ENCODE measurements at places on chromosomes 3 and 15.
A peak's percentile ranks its signal among the peaks of the same experiment; 100 is the strongest.

- DNase-seq = peak; percentile 98
Measured at GRCh38 chr15:27679731-27680471, 419.2 kb downstream of the OCA2 start.

- no peak for DNase-seq
Measured at GRCh38 chr3:20110826-20111225, 70.6 kb downstream of the KAT2B start.

- DNase-seq = peak; percentile 94
Measured at GRCh38 chr15:33031324-33031821, 163.1 kb downstream of the FMN1 start.

DNA sequence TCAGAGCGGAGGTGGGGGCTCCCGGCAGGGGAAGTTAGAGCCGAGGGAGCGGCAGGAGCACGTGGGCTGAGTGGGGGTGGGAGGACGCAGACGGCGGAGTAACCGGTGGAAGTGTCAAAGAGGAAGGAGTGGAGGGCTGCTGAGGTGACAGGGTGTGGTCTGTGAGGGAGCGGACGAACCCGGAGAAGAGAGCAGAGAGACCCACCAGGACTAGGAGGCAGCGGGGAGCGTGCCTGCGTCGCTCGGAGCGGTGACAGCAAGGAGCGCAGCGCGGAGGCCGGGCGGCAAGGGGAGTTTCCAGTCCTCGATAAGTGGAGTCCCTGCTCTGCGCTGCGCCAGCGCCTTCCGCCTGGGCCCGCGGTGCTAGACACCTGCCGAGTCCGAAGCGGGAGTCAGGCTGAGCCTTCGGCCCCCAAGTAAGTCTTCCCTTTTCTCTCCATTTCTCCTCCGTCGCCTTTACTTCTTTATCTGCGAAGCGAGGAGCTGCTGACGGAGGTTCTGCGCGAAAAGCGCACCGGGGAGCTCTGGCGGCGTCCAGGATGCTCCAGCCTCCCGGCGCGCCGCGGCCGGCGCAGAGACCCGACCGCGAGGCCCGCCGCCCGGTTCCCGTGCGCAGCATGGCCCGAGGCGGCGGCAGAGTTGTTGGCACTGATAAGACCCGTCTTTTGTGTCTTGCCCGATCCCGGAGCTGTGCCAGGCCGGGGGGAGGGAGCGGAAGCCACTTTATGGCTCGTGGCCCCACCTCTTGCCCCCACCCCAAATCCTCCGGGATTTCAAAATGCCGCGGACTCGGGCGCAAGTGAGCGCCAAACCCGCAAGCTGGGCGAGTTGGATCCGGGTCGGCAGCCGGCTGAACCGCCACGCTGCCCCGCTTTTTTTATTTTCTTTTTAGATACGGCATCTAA, 533.0 kb upstream of the SEMA6D start:
- DNase-seq = peak; percentile 96

DNA sequence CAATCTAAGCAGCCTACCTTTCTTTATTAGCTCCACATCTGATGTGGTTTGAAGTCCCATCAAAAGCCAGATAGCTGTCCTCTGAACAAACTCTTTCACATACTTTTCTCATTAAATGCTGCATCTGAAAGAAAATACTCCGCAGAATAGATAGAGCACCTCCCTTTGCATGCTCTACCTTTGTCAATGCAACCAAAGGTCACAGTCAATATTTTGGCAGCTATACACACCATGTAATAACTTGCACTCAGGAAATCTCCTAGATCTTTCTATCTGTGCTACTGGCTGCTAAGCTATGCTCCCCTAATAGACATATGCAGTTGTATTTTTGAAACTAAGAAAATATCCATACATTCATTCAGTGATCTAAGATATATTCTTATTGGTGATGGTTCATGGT, 204.8 kb upstream of the ARRDC4 start:
- no peak for DNase-seq

GRCh38 chr3:187618722-187619121, 51.5 kb downstream of the SST start:
- peak; percentile 46 for DNase-seq

DNA sequence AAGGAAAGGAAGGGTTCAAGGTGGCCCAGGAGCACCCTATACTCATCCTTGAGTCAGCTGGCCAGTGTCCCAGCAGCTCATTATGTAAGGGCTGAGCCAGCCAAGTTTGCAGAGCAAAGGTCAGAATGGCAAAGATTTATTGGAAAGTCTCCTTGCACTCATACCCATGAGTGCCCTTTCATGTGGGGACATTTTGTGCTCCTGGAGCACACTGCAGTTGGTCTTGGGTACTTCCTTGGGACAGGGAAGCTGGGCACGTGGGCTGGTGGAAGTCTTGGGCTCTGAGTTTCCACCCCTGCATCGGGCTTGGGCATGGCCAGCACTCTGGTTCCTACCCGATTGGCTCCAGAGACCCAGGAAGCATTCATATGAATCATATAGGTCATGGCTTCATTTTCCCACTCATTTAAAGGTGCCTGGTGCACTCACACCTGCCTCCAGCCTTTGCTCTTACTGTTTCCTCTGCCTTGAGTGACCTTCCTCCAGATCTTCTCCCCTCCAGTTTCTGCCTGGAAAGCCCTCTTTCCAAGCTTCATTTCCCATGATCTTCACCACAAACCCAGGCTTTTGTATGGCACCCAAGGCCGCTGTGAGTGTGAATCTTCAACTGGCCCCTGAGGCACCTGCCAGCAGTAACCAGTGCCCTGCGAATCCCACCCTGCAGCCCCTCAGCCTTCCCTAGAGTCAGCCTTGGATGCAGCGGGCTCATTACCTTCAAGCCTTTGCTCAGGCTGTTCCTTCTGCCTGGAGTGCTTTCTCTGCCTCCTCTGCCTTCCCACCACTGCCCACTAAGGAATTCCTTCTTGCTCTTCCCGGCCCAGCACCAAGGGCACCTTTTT, 10.5 kb upstream of the PRKCD start:
- DNase-seq = no peak

- DNase-seq = no peak
Measured at GRCh38 chr3:46908294-46908985, 30.9 kb downstream of the PTH1R start.

- no peak for DNase-seq
Measured at GRCh38 chr3:149763565-149764195, 11.4 kb upstream of the COMMD2 start.

- no peak for DNase-seq
Measured at GRCh38 chr3:193842029-193842798, 249.2 kb downstream of the OPA1 start.

- no peak for DNase-seq
Measured at GRCh38 chr15:71218272-71218805, 103.1 kb downstream of the THSD4 start.

DNA sequence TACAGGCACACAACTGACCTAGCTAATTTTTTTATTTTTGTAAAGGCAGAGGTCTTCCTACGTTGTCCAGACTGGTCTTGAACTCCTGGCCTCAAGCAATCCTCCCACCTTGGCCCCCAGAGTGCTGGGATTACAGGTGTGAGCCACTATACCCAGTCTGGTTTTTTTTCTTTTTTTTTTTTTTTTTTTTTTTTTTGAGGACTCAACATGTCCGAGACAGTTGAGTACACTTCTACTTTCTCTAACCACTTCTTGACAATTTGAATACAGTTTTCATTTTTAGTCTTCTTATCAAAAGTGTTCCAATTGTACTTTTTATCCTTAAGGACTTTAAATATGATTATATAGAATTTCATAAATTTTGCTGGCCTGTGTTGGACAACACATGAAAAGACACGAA, 7.4 kb upstream of the GSK3B start:
- DNase-seq = no peak

DNA sequence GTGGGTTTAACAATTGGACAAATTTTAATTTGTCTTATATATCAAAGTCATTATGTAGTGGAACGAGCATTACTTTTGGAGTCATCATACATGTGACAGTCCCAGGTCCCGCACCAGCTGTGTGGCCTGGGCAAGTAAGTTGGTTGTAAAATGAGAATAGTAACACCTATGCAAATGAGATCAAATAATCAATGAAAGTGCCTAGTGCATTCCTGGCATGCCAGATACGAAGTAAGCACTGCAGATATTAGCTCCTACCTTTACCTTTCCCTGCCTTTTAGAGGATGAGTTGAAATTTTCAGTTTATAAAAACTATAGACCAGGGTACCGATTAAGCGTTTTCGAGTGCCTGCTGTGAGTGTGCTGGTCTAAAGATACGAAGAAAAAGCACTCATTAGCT, 134.1 kb downstream of the LRIG1 start:
- DNase-seq = no peak

GRCh38 chr15:91099616-91099994, 452 bp upstream of the SV2B start:
- DNase-seq = peak; percentile 82

DNA sequence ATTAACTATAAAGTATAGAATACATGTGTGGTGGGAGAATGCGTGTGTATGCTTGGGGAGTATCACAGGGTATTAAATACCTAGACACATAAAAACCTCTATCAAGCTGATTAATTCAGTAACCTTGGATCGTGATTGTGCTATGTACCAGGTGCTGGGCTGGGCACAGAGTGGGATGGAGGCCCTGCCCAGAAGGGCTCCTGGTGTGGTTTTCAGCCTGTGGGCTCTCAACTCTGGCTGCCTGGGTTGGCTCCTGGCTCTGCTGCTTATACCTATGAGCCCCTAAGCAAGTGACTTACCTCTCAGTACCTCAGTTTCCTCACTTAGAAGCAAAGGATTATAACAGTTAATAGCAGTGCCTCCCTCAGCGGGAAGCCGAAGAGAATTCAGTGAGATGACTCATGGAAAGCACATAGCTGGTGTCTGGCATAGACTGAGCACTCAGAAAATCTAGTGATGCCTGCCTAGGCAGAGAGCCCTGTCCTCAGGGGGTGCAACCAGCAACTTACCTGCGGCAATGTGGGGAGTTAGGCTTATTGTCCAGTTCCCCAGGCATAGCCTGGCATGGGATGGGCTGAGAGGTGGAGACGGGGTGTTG, 90.6 kb upstream of the MYZAP start:
- DNase-seq = no peak

- DNase-seq = peak; percentile 73
Measured at GRCh38 chr15:62164014-62164395, 1.1 kb downstream of the C2CD4B start.

DNA sequence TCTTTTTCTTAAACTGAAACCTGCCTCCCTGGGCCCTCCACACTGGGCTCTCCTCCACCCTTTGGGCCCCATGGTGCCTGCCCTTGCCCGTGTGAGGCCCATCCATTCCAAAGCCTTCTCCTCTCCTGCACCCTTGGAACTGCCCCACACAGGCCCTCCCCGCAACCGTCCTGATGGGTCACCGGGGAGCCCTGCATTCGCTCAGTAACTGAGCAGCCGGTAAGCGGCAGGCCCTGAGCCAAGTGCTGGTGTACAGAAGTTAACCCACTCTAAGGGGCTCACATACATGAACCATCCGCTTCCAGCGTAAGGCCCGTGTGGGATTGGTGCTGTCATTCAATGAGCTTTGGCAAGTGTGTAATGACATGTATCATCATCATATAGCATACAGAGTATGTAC, 5.4 kb upstream of the LRRC15 start:
- DNase-seq = peak; percentile 62

DNA sequence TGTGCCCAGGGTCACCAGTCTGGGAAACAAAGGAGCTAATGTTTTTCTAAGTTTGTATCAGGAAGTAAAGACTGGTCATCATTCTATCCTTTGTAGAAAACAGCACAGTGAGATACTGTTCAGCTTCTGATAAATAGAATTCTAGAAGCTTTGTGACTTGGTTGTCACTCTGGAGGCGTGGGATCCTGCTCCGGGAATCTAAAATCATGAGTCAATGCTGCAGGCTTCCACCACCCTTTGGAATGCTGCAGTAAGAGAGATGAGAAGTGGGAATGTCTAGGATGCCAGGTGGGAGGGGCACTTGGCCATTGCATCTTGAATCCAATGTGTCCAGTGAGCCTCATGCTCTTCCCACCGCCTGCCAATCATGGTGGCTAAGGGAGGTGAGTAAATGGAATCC, 40.9 kb downstream of the SAMMSON start:
- no peak for DNase-seq

DNA sequence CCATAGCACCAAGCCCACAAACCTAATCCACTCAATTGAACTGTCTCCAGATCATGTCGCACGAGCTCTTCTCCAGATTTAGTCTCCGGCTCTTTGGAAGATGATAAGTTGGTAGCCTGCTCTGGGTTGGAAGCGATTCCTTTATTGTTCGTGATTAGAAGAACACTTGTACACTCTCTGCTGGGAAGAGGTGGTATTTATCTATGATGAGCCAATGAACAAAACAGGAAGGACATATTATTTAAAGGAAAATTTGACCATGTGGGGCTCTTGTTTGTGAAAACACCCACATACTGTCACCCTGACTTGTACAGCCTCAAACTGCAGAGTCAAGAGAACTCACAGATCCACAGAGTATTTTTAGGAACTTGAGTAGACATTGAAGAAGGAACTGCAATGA, 54.4 kb downstream of the MYZAP start:
- no peak for DNase-seq

DNA sequence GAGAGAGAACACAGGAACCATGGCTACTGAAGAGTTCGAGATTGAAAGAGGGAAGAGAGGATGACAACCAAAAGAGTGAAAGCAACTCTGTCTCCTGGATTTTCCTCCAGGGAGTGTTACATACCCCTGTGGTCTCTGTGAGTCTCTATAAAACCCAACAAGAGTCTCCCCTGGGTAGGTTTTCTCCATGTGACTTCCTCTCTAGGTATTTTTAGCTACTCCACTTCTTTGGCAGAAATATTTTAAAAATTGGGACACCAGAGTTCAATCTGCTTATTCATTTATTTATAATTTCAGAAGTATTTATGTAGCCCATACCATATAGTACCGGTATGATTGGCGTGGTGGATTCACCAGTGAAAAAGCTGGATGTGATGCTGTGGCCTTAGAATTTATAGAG, 671.7 kb upstream of the NR2F2 start:
- DNase-seq = no peak

DNA sequence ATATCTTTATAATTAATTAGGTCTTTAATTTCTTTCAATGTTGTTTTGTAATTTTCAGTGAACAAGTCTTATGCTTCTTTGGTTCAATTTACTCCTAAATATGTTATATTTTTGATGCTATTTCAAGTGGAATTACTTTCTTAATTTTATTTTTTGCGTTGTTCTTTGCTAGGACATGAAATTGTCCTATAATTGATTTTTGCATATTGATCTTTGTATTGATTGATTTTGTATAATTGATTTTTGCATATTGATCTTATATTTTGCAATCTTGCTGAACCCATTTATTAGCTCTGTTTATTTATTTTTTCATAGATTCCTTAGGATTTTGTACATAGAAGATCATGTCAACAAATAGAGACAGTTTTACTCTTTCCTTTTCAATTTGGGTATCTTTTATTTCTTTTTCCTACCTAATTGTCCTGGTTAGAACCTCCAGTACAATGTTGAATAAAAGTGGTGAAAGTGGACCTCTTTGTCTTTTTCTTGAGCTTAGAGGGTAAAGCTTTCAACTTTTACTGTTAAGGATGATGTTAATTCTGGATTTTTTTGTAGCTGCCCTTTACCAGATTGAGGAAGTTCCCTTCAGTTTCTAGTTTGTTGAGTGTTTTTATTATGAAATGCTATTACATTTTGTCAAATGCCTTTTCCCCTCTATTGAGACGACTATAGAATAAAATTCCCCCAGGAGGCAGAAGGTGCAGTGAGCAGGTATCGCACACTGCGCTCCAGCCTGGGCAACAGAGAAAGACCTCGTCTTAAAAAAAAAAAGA, 36.8 kb upstream of the CCDC50 start:
- no peak for DNase-seq

Data from NCI-H69 (cell line).